M059J (cell line): ENCODE measurements at places on chromosomes 6 and 20.

DNA sequence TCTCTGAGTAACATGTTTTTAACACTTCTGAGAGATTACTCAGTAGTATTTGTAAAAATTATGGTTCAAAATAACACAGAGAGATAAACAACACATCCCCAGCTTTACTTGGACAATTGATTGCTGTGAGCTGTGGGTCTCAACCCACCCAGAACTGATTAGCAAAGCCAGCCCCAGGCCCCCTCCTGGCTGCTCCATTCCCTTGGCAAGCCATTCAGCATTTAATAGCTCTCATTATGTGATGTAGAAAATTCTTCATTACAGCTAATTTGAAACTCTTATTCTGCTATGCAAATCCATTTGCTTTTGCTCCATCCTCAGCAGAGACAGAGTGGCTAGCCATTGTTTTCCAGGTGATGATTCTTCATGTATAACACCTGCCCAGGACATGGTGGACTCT, 16.6 kb upstream of the SIRT5 start:
- DNase-seq, result no peak

GRCh38 chr6:19477563-19477962, 359.6 kb upstream of the ID4 start:
- DNase-seq, result no peak

GRCh38 chr20:57048027-57048869, 218.2 kb downstream of the BMP7 start:
- DNase-seq, result peak; percentile 77

DNA sequence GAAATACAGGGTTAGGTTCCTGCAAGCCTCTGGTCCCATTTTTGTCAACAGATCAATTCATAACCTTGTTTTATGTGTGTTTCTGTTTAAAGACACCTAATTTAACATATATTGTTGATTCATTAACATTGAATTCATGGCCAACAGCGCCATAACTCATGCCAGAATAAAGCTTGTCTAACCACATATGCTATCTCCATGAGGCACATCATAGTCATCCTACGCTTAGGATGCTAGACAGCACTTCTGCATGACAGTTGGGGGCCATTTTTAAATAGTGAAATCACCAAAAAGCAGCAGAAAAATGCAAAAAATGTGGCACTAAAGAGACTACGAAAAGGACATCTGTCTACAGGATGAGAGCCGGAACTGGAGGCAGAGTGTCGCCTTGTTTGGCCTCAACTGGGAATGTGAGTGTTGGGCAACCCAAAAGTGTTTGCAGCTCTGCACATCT, 37.9 kb downstream of the TRAM2 start:
- DNase-seq, result peak; percentile 74

GRCh38 chr6:29864037-29864810, 36.6 kb downstream of the HLA-G start:
- no peak for DNase-seq

GRCh38 chr6:55636406-55637102, 57.6 kb upstream of the HMGCLL1 start:
- DNase-seq, result peak; percentile 67

GRCh38 chr20:62738025-62738881, 29.6 kb downstream of the NTSR1 start:
- peak; percentile 45 for DNase-seq

DNA sequence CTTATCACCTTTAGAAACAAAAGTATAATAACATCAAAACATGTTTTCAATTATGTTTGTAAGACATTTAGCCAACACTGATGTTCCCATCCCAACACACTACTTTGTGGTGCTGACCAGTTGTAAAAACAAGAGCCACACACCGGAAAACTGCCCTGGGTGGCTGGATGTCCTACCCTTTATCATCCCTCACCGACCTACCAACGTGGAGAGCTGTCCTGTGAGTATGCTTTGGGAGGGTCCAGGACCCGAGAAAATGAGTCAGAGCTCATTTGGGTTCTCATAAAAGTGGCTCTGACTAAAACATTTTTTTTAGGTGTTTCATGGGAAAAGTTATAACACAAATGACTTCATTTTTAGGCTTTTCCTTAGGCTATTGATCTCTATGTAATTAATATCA, 29.3 kb upstream of the CTAGE9 start:
- peak; percentile 86 for DNase-seq

GRCh38 chr20:18822832-18823231, 9.2 kb downstream of the SCP2D1 start:
- no peak for DNase-seq

DNA sequence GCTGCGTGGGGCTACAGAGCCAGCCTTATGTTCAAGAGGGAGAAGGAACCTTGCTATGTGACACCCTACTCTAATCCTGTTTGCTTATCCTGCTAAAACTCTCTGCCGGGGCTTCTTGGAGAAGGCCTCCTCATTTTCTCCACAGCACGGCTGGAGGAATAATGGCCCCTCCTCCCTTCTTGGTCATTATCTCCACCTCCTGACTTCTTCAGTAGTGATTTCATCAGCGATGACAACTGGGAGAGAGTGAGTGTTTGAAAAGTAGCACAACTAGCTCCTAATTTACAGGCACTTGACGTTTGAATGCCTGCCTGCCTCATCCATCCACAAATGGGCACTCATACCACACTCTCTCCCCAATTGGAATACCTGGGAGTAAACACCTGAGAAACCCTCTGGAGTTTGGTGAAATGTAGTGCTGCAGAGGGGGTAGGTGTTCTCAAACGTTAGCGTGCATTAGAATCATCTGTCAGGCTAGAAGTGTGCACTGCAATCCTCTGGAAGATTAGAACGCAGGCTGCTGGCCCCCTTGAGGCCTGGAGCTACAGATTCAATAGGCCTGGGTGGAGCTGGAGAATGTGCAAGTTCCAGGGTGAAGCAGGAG, 148.5 kb downstream of the FOXC1 start:
- no peak for DNase-seq

GRCh38 chr6:132400883-132401617, at the start of gene MOXD1:
Gene MOXD1 (minus strand): TSS chr6:132401475. CDS start chr6:132401426, 49 bp downstream.
- peak; percentile 75 for DNase-seq

DNA sequence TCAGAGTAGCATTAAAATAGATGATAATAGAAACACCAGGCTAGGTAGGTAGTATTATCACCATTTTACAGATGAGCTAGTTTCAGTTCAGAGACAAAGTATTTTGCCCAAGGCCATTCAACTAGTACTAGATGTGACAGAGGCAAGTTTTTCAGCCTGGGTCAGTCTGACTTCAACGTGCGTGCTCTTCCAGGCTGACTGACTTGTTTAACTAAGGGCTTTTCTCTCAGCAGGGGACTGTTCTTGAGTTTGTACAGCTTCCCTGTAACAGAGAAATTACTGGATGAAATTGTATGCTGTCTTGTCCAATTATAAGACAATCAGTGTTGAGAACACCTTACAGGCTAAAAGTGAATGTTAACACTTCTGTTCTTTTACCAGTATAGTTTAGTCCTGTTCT, 333.5 kb upstream of the MAN1A1 start:
- DNase-seq, result no peak

- DNase-seq, result no peak
Observed at GRCh38 chr20:20462185-20462584, 94.3 kb downstream of the INSM1 start.

DNA sequence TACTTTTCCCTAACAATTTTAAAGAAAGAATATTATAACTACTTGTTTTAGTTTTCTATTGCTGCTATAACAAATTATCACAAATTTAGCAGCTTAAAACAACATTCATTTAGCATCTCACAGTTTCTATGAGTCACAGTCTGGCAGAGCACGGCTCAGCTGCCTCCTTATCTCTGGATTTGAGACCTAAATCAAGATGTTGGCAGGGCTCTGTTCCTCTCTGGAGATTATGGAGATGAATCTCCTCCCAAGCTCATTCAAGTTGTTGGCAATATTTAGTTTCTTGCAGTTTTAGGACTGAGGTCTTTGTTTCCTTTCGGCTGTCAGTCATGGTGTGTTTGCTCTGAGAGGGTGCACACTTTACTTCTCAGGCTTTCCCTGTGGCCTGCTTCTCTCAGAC, 1065.8 kb upstream of the EYS start:
- DNase-seq, result peak; percentile 78

DNA sequence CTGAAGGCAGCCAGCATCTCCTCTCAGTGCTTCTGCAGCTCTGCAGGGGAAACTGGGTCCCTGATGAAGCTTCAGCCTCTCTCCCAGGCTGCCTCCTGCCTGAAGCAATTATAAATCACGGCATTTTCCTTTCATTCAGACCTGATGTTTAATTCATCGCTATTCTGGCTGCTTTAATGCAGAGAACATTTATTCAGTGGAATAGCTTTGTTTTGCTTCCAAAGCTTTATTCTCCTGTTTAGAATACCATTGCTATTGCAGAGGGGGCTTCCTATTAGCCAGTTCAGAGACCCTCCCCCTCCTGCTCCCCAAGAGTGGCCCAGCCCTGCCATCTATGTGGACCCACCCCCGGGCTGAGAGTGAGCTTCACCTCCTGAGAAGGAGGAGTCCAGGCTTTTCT, 255.6 kb downstream of the LRFN2 start:
- no peak for DNase-seq

DNA sequence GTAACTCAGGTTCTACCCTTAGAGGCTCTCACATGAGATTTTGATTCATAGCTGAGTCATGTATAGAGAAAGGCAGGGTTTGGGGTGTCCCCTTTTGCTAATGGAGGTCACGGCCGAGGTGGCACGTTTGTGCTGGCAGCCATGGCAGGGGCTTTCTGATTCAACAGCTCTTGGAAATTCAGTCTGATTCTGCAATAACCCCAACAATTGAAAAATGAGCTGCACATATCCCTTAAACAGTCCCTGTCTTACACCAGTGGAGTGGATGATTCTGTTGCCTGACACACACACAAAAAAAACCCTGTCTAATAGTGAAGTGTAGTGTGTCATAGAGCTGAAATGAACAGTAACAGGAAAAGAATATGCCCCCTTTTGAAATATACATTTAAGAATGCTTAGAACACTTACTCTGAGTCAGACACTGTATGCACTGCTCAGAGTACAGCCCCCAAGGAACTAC, 40.4 kb upstream of the ARG1 start:
- peak; percentile 33 for DNase-seq

DNA sequence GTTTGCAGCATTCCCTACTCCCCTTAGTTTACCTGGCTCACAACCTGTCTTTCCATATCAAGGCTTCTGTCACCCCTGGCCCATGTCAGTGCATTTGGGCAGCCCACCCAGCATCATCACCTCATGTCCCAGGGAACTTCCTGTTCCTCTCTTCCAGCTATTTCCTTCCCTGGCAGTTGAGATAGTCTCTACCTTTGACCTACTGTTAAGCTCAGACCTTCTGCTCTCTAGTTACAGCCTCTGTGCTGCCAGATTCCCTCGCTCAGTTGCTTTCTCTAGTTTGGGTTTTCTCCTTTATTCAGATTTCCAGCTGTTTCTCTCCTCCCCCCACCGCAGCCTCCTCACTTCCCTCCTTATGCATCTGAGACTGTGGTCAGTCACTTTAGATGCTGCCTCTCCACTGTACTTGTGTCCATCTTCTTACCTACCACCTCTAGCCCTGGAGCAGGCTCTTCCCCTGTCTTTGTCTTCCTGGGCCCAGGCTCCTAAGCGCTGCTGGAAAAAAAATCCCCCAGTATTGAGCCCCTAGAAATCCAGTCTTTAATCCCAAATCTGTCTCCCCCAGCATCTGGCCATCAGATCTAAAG, 16.3 kb downstream of the PTPN1 start:
- no peak for DNase-seq

- no peak for DNase-seq
Observed at GRCh38 chr6:110878751-110879522, 4.4 kb downstream of the AMD1 start.

- no peak for DNase-seq
Observed at GRCh38 chr6:135092724-135093123, 38.1 kb upstream of the HBS1L start.

GRCh38 chr20:64065062-64065973, 2.3 kb downstream of the TCEA2 start:
- no peak for DNase-seq

DNA sequence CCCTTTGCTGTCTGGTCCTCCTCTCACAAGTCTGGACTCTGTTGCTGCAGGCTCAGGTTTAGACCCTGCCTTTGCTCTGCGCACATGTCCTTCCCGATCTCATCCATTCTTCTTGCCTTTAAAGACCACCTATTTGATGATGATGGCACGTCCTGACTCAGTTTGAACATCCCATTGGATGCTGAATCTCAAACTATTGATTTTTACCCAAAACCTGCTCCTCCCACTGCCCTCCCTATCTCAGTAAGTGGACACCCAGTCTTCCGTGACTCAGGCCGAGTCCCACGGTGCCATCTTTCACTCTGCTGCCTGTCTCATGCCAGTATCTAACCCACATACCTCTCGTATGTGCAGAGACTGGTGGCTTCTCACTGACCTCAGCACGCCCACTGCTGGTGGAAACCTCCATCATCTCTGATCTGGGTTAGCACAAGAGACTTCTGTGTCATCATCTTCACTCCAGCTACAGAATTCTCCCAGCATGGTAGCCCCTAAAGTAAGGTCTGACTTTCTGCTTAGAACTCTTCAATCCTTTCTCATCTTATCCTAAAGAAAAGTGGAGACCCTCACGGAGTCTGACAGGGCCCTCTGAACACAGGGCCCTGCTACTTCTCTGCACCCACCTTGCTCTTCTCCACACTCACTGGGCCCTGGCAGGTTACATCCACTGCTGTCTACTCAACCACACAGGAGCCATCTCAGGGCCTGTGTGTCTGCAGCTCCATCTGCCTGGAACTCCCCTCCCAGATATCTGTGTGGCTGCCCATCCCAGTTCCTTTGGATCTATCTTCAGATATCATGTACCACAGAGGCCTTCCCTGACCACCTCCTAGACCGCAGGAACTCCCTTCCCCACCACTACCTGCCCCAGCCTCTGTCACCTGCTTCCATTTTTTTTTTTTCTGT, 387.1 kb upstream of the AGPAT4 start:
- DNase-seq, result peak; percentile 20

DNA sequence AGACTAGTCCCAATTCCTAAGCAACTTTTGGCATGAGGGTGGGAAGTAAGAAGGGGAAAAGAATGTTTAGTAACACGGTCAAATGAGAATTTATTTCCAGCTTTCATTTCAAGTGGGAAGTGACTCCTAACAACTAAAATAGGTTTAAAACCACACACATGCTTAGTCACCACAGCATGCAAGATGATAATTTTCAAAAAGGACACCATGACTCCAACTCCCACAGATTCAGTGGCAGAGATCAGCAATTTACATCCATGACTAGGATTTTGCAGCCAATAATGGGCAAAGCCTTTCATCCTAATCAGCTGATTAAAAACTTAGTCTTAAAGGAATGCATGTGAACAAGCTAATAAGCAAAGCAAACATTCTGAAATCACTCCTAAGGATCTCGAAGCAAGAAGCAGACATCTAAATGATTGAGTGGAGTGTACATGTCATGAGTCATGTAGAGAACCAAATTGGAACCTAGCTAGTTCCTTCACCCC, 48.1 kb upstream of the GCLC start:
- DNase-seq, result peak; percentile 85

- no peak for DNase-seq
Observed at GRCh38 chr6:127243501-127243900, 23.2 kb upstream of the RNF146 start.

- peak; percentile 68 for DNase-seq
Observed at GRCh38 chr6:112029045-112029822, 24.7 kb upstream of the CCN6 start.

- DNase-seq, result peak; percentile 41
Observed at GRCh38 chr6:147222160-147222838, 18.1 kb downstream of the STXBP5 start.

- DNase-seq, result no peak
Observed at GRCh38 chr20:53712212-53712977, 118.8 kb upstream of the ZNF217 start.

- no peak for DNase-seq
Observed at GRCh38 chr20:47263465-47264084, 92.9 kb downstream of the ZMYND8 start.
